ENCODE measurements at places on chromosomes 5 and 9.

DNA sequence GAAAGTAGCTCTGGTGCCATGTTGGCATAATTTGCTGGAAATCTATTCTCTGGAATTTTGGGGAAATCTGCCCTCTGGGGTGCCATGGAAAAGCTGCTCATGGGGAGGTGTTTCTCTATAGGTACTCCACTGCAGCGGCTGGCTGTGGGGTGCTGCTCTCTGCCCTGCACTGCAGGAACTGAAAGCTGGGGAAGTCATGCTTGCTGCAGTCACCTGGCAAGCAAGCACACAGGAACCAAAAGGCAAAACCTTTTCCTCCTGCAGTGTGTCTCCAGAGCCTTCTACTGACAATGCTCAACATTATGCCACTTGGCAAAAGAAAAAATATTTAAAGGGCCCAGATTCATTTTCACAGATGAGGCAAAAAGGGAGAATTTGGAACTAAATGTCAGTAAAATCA is 25.8 kb upstream of the CARNMT1 start:
- DNase-seq: no peak

GRCh38 chr9:127455324-127455992 is 4.1 kb downstream of the LRSAM1 start:
- no peak for DNase-seq

- DNase-seq: no peak
Observed at GRCh38 chr5:39396843-39397242, 27.9 kb downstream of the DAB2 start.

DNA sequence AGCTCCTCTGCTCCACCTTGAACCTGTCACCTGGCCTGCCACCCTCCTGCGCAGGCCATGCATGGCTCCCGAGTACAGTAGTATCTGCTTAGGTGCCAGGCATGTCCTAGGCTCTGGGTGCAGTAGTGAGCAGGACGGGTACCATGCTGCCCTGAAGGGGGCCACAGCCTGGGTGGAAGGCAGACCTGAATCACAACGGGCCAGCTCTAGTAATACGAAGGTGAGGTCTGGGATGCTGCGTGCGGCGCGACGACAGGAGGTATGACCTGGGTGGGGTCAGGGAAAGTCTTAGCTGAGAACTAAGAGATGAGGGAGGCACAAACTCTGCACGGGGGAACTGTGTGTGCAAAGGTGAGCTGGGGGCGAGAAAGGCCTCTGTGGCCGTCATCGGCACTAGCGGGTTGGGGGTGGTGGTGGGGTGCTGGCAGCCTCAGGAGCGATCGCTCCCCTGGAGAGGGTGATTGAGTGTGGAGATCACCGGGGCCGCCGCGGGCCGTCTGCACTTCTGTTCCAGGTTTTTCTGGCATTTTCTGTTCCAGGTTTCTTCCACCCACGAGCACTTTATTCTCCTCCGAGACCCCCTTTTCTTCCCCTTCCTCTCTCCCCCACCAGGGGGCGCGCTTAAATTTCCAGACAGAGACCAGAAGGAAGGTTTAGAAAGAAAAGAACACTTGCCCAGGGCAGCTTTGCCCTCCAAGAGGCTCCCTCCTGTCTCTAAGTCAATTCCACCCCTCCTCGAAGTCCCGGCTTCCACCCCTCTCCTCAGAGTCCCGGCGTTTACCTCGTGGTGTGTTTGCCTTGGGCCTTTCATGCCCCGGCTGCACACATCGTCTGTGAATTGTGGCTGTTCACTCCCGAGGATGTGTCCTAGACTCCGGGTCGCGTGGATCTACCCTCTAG is 15.1 kb downstream of the PDLIM4 start:
- peak; percentile 31 for DNase-seq

- no peak for DNase-seq
Observed at GRCh38 chr5:142115937-142116614, 7.5 kb downstream of the NDFIP1 start.

DNA sequence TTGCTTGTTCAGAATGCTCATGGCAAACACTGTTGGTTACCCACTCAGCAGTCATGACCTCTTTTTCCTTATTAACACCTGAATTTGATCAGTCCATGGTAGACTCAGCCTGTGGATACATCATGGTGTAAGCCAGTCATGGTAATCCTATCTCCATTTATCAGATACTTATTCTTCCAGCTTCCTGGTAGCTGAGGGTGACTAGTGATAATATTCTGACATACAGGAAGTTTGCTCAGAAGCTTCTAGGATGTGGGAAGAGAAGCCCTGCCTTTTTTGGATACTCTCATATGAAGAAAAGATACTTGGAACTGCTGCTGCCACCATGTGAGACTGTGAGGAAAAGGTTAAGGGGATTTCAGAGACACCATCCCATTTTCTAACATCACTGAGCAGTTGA is 7.3 kb downstream of the GDA start:
- DNase-seq: no peak

- no peak for DNase-seq
Observed at GRCh38 chr9:110015759-110016158, 192.2 kb downstream of the C9orf152 start.

GRCh38 chr5:155116456-155117251 is 103.1 kb downstream of the KIF4B start:
- no peak for DNase-seq

DNA sequence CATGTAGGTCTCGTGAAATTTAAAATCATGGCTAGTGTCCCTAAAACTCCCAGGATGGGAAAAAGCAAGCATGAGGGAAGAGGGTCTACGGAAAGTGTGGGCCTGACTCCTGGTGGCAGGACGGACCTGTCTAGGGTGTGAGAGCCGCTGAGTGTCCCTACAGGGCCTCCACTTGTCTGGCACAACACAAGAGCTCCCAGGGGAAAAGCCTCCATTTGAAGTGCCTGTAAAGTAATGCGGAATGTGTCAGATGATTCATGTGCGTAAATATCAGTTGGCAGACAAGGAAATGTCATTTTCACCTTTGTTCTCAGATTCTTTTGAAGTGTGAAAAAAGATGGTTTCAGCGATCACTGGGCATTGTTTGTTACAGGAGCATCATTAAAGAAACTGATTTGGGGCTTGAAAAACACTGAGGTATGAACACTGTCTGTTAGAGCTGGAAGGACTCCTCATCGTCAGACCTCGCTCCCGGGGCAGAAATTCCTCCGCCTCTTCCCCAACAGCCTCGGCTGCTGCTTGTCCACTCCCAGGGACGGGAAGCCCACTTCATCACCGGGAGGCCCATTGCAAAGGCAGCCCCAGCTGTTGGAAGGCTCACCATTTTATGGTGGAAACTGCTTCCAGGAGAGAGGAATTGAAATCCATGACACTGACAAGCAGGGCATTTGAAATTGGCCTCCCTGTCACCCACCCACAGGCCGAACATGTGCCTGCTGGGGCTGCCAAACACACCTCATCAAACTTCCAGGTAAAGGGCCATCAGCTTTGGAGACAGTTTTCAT is 240.8 kb downstream of the FSTL4 start:
- DNase-seq: no peak

DNA sequence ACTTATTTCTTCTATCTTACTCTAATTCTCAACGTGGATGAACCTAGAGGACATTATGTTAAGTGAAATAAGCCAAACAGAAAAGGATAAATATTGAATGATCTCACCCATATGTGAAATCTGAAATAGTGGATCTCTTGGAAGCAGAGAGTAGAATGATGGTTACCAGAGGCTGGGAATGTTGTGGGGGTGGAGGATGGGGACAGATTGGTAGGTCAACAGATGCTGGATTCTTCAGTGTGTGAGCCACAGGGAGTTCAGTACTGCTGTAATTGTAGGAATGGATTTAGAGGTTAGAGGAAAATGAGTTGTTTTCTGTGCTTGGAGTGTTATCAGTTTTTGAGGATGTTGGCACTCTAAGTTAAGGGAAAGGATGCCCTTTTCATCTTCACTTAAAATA is 190.6 kb downstream of the FBXL7 start:
- DNase-seq: no peak

DNA sequence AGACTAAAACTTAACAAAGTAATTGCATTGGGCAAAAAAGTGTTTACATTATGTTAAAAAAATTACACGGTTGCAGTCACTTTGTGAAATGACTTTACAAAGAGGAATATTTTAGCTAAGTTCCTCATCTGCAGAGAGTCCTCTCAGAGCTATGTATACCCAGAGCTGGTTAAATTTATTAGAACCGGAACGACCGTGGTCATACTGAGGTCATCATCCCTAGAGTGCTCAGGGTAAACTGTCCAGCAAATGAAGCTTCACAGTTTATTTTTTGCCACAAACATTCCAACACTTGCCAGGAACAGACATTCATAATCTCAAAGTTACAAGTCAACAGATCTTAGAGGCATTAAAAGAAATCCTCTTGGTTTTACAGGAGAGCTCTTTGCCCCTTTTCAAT is 897 bp downstream of the ROPN1L start:
- no peak for DNase-seq

DNA sequence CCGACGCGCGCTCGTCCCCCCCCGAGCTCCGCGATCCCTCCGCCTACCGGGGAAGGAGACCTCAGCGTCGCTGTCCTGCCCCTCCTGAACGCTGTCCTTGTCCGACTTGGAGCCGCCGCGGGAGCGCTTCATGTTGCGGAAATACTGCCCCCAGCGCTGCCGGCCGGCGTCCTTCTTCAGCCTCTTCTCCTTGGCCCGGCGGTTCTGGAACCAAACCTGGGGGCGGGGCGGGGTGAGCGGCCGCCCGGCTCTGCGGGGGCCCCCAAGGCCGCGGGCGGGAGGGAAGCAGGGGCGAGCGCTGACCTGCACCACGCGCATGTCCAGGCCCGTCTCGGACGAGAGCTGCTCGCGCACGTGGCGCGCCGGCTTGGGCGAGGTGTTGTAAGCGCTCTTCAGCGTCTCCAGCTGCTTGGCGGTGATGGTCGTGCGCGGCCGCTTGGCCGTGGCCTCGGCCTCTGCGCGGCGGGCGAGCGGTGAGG is 6.3 kb downstream of the LHX3 start:
- no peak for DNase-seq

DNA sequence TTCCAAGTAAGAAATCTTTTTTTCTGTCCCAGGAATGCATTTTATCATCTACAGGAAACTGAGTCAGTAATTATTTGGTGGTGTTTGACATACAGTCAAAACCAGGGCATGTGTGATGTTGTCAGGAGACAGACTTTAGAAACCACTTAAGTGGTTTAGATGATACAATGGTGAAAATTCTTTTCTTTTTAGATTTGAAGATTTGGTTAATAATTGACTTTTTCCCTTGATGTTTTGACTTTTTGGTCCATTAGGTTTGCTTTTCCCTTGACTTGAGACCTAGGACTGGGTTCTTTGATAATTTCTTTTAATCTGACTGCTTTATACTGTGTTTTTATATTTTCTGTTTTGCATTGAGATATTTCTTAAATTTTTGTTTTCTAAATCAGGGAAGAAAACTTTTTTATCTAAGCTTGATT is 85.2 kb downstream of the RASGRF2 start:
- DNase-seq: no peak

DNA sequence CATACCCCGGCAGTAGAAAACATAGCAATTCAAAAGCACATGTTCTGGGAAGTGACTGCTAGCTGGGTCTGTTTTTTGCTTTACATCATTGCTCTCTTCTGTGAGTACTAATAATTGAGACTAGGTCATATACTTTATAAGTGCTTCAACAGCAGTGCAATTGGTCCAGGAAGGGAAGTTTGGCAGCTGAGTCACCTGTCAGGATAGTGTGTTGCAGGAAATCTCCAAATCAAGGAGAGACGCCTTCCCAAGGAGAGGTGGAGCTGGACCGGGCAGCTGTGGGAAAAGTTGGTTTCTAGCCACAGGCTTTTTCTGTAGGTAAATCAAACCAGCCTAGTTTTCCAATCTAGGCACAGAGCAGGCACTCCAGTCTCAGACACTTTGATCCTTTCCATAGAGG is 330.1 kb downstream of the ENC1 start:
- DNase-seq: no peak

GRCh38 chr5:104048231-104048630 is 485.6 kb upstream of the NUDT12 start:
- no peak for DNase-seq

DNA sequence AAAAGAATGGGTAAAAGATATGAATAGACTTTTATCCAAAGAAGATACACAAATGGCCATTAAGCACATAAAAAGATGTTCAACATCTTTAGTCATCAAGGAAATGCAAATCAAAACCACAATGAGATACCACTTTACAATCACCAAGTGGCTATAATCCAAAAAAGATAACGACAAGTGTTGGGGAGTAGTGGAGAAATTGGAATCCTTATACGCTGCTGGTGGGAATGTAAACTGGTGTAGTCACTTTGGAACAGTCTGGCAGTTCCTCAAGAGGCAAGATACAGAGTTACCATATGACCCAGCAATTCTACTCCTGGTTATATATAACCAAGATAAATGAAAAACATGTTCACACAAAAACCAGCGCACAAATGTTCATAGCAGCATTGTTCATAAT is 234.9 kb downstream of the SPATA31D1 start:
- no peak for DNase-seq

DNA sequence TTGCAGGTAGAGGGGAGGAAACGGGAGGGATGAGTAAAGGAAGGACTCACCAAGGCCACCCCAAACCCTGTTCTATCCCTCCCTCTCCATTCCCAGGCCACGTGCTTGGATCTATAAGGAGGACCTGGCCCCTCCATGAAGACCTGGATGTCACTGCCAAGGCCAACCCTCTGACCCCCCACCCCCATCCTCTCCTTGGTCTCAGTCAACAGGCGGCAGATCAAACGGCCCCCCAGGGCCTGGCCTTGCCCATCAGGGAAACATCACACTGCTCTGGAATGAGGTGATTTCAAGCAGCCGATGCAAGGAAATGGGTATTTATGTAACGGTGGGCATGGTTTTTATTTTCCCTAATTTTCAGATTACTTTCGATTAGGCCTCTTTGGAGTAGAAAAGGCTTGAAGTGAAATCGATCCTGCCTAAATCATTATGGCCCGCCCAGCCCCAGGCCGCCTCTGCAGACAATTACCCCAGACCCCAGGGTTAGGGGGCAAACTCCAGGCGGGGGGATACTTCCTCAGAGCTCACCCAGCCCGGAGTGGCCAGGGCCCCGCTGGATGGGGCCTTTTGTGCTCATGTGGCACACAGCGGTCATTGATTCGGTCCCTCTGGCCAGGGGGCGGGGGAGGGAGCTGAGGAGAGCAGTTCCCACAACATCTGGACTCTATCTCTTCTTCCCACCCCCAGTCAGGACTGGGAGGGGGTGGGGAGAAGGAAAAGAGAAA is 125.3 kb downstream of the PHF2 start:
- no peak for DNase-seq

DNA sequence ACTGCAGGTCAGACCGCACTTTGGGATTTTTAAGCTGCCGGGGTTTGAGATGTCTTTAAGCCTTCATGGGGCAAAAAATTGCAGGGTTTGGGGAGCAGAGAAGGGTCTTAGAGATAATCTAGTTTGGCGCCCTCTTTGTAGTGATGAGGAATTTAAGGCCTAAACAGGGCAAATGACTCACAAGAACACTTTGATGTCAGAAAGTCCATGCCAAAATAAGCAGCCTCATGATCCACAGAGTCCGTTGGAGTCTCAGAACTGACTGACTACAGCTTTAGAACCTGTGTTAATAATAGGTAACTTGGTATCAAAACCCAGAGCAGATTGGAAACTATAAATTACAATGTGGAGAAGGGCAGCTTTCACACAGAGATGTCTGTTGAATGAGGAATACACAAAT is 35.9 kb upstream of the PTGS1 start:
- no peak for DNase-seq

- DNase-seq: no peak
Observed at GRCh38 chr5:79512049-79512448, 1.9 kb downstream of the HOMER1 start.
